Activated CD4-positive, alpha-beta T cell treated with anti-CD3 and anti-CD28 coated beads, Interleukin-2, Interleukin-6, amounts not matched to agents 100 ng/mL and 50 ng/mL, durations not matched to agents 16 hours and 8 hours (primary cell): ENCODE measurements at places on chromosomes 11 and 22.
A peak's percentile ranks its signal among the peaks of the same experiment; 100 is the strongest.

DNA sequence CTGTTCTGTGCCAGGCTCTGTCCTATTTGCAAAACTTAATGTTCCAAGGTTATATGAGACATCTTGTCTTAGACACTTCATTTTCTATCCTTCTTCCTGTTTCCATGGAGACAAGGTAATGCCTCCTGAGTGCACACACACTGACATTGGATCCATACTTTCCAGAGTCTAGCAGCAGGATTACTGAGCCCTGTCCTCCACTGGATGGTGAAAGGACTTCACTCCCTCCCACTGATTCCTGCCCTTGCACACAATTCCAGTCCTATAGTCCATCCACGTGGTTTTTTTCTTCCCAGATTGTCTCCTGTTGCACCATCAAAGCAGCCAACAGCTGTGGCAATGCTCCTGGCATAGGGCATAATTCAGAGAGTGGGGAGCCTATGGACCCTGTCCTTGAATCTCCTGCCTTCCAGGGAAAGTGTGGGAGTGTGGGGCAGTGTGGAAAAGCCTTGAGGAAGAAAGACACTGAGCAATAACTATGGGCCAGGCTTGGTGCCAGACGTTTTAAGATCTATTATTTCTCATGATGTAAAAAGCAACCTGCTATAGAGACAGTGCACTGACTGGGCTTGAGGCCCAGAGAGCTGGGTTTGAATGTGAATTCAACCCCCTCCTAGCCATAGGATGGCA lies 31.3 kb downstream of the SERPINH1 start:
- DNase-seq = no peak

GRCh38 chr11:71176812-71177211 lies 75.6 kb downstream of the SHANK2 start:
- no peak for DNase-seq

DNA sequence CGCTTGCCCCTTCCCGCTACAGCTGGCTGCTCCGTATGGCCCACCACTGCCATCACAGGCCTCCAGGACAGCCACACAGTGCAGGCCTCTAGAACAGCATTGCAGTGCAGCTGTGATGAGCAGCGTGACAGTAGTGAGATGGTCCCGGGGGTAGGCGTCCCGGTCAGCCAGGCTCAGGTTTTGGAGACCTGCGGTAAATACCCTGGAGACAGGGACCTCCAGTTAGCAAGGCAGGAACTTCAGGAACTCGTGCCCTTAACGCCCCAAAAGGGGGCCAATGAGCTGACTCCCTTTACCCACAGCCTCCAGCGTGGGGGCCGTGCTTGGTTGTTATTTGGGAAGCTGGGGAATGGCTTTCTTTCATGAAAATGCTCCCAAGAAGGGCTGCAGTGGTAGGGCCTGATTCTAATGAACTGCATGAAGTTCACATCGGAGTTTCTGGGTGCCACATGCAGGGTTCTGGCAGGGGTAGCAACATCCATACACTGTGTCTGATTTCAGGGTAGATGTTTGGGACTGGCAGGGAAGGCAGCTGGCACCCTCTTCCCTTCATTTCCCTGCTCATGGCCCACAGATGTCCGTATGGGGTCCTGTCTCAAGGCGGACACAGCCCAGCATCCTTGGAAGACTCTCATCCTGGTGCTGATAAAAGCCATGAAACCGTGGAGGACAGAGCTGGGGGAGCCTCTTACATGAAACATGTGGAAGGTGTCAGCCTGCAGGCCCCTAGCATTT lies 440.5 kb downstream of the TBC1D22A start:
- DNase-seq = no peak

- DNase-seq = no peak
Measured at GRCh38 chr11:86993031-86993430, 37.8 kb upstream of the FZD4 start.

- DNase-seq = no peak
Measured at GRCh38 chr11:111246956-111247355, 1.4 kb downstream of the POU2AF2 start.

- no peak for DNase-seq
Measured at GRCh38 chr11:73830261-73830660, 42.6 kb downstream of the MRPL48 start.

GRCh38 chr22:47615051-47615450 lies 852.6 kb downstream of the TBC1D22A start:
- DNase-seq = no peak

GRCh38 chr22:22830193-22830592 lies 57.4 kb upstream of the IGLL5 start:
- DNase-seq = no peak

GRCh38 chr11:73248526-73249185 lies 23.5 kb upstream of the P2RY6 start:
- no peak for DNase-seq

GRCh38 chr11:304061-304506 lies 3.5 kb upstream of the IFITM2 start:
- no peak for DNase-seq

DNA sequence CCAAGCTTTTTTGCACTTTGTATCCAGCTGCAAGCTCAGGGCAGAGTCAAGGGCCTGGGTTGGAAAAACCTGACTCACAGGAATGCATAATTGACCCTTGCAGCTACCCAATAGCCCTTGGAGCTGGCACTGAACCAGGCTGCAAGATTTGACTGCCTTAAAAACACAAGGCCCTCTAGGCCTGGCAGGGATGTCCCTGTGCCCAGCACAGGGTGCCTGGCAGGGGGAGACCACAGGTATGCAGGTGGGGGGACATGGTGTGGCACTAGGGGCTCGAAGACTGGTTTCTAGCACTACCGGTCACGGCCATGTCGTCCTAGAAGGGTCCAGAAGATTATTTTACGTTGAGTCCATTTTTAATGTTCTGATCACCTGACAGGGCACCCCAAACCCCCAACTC lies 30.2 kb downstream of the SBF1 start:
- DNase-seq = no peak

- DNase-seq = no peak
Measured at GRCh38 chr11:94877443-94878200, 95.7 kb downstream of the CWC15 start.

GRCh38 chr11:45828996-45829395 lies 18.3 kb upstream of the CRY2 start:
- DNase-seq = no peak

DNA sequence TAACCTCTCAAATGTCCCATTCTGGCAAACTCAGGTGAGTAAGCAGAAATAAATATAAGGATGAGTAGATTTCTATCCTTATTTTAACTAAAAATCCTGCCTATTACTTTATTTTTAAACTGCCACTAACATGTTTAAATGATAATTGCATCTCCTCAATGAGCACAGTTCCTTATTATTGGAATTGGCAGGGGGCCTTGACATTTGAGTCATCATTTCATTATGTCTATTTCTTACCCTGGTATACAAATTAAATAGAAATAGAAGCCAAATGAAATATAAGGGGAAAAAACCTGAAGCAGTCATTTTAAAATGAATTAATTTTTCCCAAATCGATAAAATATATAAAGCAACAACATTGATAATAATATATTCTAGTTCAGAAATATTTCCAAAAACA lies 81.2 kb downstream of the GUCY1A2 start:
- DNase-seq = no peak

DNA sequence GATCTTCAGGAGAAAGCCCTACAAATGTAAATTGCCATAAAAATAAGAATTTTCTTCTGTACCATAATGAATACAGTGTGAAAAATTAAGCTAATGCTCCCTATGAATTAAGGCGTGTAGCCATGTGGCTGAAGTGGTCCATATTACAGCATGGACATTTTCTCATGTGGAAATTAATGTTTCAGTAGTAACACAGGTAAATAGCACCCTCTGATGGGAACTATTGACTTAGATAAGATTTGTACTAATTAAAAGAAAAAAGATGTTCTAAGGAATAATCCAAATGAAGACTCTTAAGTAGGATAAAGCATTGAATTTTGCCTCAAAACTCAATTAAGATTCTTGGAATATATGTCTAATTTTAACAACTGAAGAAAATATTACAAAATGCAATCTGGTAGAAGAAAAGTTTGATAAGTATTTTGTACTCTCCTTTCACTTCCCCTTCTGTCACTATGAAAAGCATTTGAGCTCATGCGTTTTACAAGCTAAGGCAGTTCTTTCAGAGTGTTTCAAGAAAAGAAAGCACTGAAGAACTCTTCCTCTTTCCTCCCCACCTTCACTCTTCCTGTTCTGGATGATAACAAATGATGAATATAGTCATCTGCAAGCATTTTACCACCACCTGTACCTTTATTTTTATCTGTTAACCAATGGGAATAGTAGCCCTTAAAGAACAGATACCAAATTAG lies 9.9 kb upstream of the OR8D2 start:
- DNase-seq = no peak

GRCh38 chr22:35749808-35750207 lies 32.1 kb downstream of the APOL5 start:
- no peak for DNase-seq

DNA sequence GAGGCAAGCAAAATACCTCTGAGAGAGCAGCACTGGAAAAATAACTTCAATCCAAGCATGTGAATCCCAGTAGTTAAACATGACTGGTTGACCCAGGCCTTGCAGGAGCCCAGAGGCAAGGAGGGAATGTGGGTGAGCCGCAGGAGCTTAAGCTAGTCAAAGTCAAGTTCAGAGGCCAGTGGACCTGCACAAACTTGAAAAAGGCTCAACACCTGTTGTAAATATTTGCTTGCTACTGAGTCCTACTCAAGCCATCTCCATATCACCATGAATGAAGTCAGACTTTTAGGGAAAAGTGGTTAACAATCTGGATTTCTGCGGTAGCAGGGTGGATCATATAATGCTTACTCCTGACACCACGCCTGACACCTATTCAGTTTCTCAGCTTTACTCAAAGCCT lies 4.8 kb upstream of the CAT start:
- no peak for DNase-seq

GRCh38 chr11:119375337-119376196 lies 5.9 kb downstream of the USP2 start:
- no peak for DNase-seq

- no peak for DNase-seq
Measured at GRCh38 chr22:24037851-24038765, 27.0 kb downstream of the CABIN1 start.

DNA sequence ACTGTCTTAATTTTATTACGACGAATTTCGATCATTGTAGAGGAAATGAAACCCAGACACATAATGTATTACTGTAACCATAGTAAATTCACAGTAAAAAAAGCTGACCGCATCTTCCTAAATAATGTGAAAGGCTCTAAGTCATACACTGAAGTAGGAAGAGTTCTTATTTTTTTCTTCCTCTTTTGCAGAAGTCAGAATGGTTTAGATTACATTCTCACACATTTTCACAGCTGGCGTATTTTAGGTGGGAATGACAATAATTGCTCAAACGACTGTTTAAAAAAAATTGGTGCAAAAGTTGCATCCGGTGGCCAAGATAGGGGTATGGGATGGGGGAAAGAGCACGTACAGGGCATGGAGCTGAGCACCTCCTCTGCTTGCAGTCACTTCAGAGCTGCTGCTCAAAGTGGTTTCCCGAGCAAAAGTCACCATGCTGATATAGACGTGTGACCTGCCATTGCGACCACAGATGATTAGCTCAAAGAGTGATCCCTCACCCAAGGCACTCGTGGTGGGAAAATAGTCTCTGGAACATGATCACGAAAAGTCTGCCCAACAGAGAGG lies 35.3 kb downstream of the MMP13 start:
- no peak for DNase-seq

GRCh38 chr11:134625631-134626030 lies 213.6 kb upstream of the B3GAT1 start:
- no peak for DNase-seq

DNA sequence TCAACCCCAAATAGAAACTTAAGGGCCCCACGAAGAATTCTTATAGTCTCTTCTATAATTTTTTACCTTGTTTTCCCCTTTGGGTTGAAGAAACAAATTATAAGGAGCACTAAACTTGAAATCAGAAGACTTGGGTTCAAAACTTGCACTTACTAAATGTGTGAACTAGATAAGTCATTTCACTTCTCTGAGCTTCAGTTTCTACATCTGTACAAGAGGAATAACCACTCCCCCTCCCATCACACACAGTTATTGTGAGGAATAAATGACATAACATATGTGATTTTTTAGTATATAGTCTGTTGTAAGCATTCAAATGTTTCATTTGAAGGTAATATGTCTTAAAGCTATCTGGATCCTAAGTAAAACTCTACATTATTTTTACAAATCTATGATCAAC lies 78.8 kb downstream of the LIF start:
- DNase-seq = peak; percentile 75

GRCh38 chr11:29734287-29734686 lies 282.5 kb downstream of the KCNA4 start:
- no peak for DNase-seq

- DNase-seq = peak; percentile 7
Measured at GRCh38 chr11:110833033-110833484, 120.8 kb upstream of the ARHGAP20 start.

- no peak for DNase-seq
Measured at GRCh38 chr22:35218079-35218478, 39.2 kb upstream of the HMGXB4 start.

GRCh38 chr11:110827276-110827675 lies 115.0 kb upstream of the ARHGAP20 start:
- DNase-seq = no peak

DNA sequence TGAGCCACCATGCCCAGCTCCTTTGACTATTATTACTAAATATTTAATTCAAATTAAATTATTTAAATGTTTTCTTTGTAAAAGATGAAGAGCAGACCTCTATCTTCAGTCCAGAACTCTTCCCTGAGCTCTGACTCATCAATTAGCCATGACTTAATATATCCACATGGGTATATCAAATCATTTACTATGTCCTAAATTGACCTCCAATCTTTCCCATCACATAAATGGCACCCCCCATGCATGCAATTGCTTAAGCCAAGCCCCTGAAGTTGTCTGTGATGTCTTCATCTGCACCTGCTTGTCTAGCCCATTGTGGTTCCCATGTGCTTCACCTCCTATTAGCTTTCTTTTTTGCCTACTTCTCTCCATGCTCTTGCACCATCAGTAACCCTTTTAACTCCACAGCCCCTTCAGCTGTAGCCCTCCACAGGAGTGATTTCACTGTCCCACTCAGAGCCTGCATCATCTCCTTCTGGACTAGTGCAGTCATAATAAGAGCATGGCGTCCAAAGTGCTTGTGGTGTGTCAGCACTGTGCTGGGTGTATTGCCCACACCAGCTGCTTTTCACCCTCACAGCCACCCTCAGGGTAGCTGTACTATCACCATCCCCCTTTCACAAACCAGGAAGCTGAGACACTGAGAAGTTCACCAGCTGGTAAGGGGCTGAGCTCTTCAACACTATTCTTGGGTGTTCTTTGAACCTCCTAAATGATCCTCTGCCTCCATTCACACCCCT lies 11.8 kb upstream of the THY1 start:
- DNase-seq = no peak

- no peak for DNase-seq
Measured at GRCh38 chr11:110295086-110295485, 1.3 kb downstream of the RDX start.

DNA sequence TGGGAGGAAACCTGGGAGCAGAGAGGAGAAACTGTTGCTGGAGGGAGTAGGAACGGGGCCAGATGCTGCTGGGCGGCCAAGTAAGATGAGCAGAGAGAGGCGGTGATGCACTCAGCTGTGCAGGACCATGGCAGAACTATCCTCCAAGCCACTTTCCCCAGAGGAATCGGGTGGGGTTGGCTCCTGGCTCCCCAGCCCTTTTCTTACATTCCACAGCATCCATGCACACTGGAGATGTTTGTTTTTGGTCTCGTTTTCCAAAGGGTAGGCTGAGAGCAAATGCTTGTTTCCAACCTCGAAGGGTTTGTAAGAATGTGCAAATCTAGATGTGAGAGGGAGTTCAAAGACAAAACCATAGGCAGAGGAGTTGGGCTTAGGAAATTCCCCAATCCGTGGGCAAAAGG lies 73.2 kb downstream of the DBX1 start:
- no peak for DNase-seq
